Stimulated activated CD8-positive, alpha-beta memory T cell treated with anti-CD3 and anti-CD28 coated beads, Interleukin-4, amount 100 ng/mL, for 4 hours (primary cell): ENCODE measurements at places on chromosomes 7 and 10.

DNA sequence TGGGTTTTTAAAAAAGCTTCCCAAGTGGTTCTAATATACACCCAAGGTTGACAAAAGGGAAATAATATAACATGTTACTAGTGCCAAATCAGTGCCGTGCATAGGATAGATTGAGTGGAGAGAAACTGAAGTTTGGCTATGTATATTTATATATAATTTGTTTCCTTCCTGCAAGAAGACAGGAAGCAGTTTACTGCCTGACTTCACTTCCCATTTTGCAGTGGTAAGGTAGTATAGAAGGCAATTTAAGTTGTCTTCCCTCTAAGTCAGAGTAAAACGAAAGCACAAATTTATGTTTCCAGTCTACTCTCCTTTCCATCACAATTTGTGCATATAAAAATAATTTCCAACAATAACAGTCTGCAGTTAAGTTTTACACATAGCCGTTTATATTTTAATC is 3.4 kb upstream of the HYCC1 start:
- no peak for DNase-seq

DNA sequence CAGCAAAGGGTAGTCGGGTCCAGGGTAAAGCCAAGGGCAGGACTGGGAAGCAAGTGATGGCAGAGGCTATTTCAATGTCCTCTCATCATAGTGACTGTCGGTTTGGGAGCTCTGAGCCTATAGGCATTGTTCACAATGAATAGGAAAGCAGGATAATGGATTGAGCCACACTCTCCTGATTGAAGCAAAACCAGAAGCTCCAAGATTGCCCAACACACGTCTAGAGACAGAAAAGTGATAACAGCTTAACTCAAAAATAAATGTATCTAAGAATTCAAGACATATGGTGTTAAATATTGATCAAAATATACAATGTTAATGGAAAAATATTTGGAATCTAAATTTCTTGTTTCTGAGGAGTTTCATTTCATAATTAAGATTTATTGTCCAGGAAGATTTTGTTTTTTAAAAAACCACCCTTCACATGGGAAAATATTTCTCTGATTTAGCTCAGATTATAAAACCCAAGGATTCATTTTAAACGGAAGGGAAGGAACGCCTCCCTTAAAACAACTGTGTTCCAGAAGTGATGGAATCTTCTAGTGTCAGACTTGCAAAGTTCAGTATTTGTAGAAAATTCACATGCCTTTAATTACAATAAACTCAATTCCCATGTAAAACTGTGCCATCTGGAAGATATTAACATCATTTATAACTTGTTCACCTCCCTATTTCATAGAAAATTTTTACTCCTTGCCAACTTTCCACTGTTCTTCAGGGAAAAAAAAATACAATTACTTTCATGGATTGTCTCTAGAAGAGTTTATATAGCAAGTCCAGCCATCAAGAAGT is 54.5 kb downstream of the NRP1 start:
- DNase-seq, result no peak

DNA sequence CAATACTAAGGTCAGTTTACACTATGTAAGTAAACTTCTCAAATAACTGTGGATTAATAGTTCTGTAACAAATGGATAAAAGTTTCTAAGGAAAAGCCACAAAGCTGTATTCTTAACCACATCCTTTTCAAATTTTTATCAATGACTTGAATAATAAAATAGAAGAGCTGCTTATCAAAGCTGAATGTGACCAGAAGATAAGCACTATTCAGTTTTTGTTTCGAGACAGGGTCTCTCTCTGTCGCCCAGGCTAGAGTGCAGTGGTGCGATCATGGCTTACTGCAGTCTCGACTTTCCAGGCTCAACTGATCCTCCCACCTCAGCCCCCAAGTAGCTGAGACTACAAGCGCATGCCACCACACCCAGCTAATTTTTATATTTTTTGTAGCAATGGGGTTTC is 17.0 kb downstream of the UPF2 start:
- DNase-seq, result no peak

- DNase-seq, result no peak
These were observed 20.9 kb downstream of the MORN4 start for GRCh38 chr10:97612386-97612785.
